ENCODE measurements at places on chromosomes 5 and 9. TPM values are rescaled to one million over a fixed set of nuclear protein-coding genes. Genes with fewer than 3 reads are reported as not detected.

GRCh38 chr5:90338712-90339372 lies 70.7 kb downstream of the CETN3 start:
- 0 out of 2 replicates have a peak, but pooled peaks cover 4% of the 10 kb centered on the region for H3K4me1 ChIP-seq
- no peaks in the 10 kb centered on the region for H3K27me3 ChIP-seq
- no peak overlapping the region for H3K27ac ChIP-seq
- no peaks in the 10 kb centered on the region for H3K36me3 ChIP-seq
- peak; percentile 76 for DNase-seq
- 0 out of 2 replicates have a peak overlapping the region, but pooled peaks have one; percentile 21 for H3K4me3 ChIP-seq

Gene RIOK2
- total RNA-seq, result 29.0 TPM

DNA sequence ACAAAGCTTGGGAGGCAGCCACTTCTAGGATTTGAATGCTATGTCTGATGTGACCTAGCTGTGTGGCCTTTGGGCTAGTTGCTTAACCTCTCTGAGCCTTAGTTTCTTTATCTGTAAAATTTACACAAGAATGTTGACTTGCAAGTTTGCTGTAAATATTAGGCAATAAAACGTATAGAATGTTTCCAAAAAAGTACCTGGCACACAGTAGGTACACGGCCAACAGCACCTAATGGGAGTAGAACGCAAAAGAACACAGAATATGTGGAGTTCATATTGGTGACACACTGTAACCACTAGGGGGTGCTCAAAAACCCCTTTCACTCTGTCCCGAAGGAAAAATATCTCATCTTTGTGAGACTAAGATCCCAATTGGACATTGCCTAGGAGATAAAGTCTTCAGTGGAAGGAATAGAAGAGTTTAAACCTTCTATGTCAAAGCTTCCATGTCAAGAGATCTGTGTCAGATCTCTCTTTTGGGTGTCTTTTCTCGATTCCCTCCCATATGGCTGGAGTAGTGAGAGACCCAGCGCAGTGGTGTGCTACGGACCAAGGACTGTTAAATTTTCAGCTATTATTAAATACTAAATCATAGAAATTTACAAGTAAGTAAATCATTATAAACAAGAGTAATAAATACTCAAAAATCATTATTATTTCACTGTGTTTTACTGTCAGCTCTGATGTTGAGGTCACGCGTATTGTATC lies 145.4 kb upstream of the RAD23B start:
- H3K27ac ChIP-seq, result no peak overlapping the region
- DNase-seq, result no peak
- H3K36me3 ChIP-seq, result no peaks in the 10 kb centered on the region
- H3K4me3 ChIP-seq, result no peak overlapping the region
- H3K4me1 ChIP-seq, result no peaks in the 10 kb centered on the region
- H3K27me3 ChIP-seq, result peaks cover 3% of the 10 kb centered on the region

- no peaks in the 10 kb centered on the region for H3K4me1 ChIP-seq
- H3K27me3 ChIP-seq, result no peaks in the 10 kb centered on the region
- H3K36me3 ChIP-seq, result peaks cover 18% of the 10 kb centered on the region
- H3K4me3 ChIP-seq, result no peak overlapping the region
Observed at GRCh38 chr5:135359374-135360165, 39.5 kb downstream of the MACROH2A1 start.

DNA sequence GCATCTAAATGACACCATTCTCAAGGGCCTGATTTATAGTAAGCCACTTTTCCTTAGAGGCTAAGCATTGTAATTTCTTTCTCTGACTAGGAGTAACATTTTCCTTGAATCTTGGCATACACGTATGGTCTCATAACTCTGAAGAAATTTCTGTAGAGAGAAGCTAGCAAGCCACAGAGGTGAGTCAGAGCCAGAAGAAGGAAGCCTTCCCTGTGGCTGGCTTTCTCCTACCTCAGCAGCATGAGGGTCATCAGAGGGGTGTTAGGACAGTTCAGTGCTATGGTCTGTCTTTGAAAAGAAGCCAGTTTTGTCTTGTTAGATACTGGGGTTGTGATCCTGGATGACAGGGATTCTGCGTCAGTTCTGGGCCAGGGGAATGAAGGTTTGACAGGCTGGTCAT lies 3.2 kb downstream of the SNX30 start:
- no peak overlapping the region for H3K27ac ChIP-seq
- peaks cover 2% of the 10 kb centered on the region for H3K27me3 ChIP-seq
- no peaks in the 10 kb centered on the region for H3K36me3 ChIP-seq
- DNase-seq, result no peak
- no peak overlapping the region for H3K4me3 ChIP-seq
- peaks cover 26% of the 10 kb centered on the region for H3K4me1 ChIP-seq

DNA sequence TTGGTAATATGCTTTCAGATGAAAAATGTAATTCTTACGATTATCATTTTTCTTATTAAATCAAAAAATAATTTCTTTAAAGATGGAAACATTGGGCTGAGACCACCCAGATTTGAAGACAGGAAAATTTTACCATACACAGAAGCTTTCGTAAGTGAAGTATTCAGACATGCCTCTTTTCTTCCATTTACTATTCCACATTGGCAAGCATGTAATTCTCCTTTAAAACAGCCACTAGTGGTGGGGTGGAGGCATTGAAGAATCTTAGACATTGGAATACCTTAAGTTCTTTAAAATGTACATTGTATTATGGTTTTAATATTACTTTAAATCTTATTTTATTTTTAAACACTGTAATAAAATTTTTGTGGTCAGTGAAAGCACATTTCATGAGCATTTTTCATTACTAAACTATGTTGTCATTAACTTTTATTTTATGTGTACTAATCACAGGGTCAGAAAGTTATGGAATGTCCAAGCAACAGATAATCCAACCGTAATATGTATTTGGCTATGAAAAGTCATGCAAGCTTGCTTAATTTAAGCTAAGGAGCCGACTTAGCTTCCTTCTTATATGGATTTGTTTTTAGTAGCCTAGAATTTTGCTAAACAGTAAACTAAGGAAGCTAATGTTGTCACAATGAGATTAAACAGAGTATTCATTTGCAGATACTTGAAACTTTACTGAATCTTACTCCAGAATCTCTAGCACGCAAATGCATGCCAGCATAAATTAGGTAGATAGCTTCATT lies 97.4 kb upstream of the ALDH1A1 start:
- no peaks in the 10 kb centered on the region for H3K36me3 ChIP-seq
- no peaks in the 10 kb centered on the region for H3K27me3 ChIP-seq
- H3K4me3 ChIP-seq, result no peak overlapping the region
- no peaks in the 10 kb centered on the region for H3K4me1 ChIP-seq
- no peak overlapping the region for H3K27ac ChIP-seq
- DNase-seq, result no peak

- no peak overlapping the region for H3K27ac ChIP-seq
- H3K4me1 ChIP-seq, result no peaks in the 10 kb centered on the region
- no peaks in the 10 kb centered on the region for H3K27me3 ChIP-seq
- H3K36me3 ChIP-seq, result no peaks in the 10 kb centered on the region
- H3K4me3 ChIP-seq, result no peak overlapping the region
Observed at GRCh38 chr9:117927354-117927753, 223.2 kb downstream of the TLR4 start.

DNA sequence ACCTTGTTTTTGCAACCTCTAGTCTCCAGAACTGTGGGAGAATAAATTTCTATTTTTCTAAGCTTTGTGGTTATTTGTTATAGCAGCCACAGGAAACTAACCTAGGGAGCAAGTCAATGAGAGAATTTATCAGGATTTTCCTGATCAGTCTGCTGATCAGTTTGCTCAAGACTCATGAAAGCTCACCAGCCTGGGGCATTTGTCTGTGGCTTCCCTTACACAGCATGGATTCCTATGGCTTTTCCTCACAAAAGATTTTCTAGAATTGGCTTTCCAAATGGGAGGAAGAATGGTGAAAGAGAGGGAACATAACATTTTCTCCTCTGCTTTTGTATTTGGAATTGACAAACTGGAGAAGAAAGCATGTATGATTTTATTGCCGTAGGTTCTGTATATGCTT lies 20.2 kb downstream of the ARRDC3 start:
- H3K4me1 ChIP-seq, result peaks cover 8% of the 10 kb centered on the region
- no peaks in the 10 kb centered on the region for H3K36me3 ChIP-seq
- no peak overlapping the region for H3K4me3 ChIP-seq
- no peak overlapping the region for H3K27ac ChIP-seq
- H3K27me3 ChIP-seq, result no peaks in the 10 kb centered on the region

Gene TBCA
- total RNA-seq, result 205 TPM

- H3K27me3 ChIP-seq, result peaks cover 5% of the 10 kb centered on the region
- no peak overlapping the region for H3K4me3 ChIP-seq
- no peak for DNase-seq
- H3K4me1 ChIP-seq, result no peaks in the 10 kb centered on the region
Observed at GRCh38 chr9:109320331-109320741, 523 bp downstream of the EPB41L4B start.
